ENCODE measurements at places on chromosomes 13 and 19. TPM values are rescaled to one million over a fixed set of nuclear protein-coding genes. Genes with fewer than 3 reads are reported as not detected.

Gene RETN
- not detected for total RNA-seq

DNA sequence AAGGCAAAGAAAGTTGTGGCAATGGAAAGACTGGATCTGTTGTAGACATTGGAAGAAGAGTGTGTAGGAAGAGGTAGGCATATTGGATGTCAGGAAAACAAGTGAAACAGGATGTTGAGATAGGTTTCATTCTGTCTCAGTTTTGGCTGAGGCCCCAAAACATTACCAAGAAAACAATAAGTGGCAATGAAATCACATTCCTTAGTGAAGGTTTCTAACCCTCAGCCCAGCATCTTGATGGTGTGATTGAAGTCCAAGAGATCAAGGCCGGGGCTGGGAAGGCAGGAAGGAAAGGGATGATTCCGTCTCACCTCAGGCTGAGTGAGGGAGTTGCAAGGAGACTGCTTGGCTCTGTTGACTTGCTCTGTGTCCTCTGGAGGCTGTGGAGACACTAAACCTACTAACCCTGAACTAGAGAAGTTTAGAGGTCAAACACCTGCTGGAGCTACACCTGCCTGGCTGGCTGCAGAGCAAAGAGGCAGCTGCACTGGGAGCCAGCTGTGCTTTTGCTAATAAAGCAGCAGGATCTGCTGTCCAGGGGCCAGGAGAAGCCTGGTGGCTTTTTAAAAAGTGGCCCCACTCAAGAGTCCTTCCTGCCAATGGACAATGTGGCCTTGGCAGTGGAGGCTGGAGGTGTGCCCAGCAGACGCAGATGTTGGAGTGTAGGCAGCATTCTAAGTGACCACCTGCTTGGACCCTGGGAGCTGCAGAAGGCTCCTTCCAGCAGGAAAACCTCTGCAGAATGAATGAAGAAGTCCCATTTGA lies 53.6 kb downstream of the DGKH start:
- no peak for DNase-seq

DNA sequence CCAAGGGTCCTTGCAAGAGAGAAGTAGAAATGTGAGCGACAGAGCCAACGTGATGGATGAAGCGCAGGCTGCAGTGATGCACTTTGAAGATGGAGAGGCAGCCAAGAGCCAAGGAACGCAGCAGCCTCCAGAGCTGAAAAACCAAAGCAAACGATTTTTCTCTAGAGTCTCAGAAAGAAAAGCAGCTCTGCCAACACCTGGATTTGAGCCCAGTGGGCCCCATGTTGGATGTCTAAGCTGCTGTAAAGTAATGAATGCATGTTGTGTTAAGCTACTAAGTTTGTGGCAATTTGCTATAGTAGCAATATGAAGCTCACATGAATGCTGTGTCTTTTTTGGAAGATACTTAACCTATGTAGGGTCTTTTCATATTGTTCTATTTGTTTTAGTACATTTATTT lies 894.3 kb downstream of the EFNB2 start:
- DNase-seq: no peak

DNA sequence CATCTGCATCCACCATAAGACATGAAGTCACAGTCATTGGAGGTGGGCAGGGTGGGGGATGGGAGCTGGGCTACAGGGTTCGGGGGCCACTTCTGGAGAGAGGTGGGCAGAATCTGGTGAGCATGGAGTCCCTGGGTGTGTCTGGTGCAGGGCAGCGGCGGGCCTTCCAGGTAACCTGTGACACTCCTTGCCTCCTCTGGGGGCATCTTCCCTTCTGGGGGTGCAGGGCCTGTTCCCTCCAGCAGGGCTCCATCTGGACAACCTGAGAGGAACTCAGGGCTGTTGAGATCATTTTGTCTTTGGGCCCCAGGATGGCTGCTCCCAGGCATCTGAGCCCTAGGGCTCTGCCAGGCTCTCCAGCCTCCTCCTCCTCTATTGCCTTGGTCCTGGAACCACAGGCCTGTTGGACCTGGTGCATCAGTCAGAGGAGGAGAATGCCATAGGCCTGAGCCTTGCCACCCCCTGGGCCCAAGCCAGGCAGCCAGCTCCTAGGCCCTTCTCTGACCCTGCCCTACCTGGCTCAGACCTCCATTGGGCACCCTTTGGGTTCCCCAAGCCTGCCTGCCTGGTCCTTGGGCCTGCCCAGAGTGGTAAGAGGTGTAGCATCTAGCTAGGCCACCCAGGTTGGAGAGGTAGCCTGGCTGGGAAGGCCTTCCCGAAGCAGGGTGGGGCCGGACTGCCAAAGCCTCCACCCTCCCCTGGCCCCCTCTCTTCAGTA lies 13.4 kb downstream of the LYL1 start:
- no peak for DNase-seq

GRCh38 chr13:106182404-106182803 lies 353.1 kb downstream of the EFNB2 start:
- DNase-seq: no peak

DNA sequence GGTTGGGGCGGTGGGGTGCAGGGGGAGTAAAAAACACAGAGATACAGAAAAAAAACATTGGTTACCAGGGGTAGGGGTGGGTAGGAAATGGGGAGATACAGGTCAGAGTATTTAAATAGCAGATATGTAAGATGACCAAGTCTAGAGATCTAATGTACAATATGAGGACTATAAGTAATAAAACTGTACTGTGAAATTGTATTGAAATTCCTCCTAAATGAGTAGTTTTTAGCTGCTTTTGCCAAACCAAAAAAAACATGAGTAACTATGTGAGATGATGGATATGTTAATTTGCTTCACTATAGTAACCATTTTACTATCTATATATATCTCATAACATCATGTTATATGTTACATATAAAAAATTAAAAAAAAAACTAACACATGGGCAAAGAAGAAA lies 29.6 kb downstream of the VWA8 start:
- no peak for DNase-seq

- DNase-seq: no peak
These were observed 254.1 kb upstream of the RXFP2 start for GRCh38 chr13:31485183-31485582.

DNA sequence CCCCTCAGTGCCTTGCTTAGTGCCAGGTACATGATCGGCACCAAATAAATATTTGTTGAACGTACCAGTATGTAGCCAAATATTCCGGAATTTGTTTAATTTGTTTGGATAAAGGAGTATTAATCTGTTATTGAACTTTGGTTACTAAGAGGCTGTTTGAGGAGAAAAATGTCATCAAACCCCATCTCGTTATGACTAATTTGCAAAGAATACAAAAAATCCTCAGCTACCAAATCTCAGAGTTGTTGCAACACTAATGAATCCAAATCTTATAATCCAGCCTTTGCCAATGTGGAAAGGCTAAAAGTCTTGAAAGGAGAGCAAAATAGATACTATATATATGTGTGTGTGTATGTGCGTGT lies 79.5 kb downstream of the KLF5 start:
- no peak for DNase-seq
